ENCODE measurements at places on chromosomes 6 and 20.

DNA sequence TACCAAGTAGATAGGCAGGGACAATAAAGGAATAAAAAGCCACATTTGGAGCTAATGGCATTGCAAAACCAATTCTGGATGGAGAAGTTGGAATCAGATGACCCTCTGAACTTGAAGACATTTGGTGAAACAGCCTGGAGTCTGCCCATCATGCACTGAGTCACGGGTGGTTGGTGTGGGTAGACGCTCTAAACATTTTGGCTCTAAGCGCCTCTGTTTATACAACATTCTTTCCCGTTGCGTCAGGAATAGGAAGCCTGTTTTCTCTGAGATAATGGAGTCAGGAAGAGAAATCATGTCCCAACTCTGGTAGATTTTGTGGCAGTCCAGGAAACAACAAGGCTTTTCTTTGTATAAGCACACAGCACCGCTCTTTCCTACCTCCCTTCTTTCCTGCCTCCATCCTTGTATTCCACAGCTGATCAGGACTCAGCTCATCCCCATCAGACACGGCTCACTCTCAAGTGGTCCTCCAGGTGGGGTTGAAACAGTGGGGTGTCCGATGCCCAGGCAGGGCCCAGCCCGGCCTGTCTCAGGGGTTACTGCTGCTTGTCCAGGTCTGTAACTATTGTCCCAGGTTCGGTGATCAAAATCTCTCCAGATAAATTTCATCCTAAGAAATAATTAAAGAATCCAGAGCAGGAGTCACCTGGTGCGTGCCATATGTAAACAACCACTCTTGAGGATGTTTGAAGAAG lies 12.1 kb upstream of the RAMACL start:
- no peak for DNase-seq

- no peak for DNase-seq
Observed at GRCh38 chr6:13355043-13355945, 27.0 kb upstream of the TBC1D7 start.

DNA sequence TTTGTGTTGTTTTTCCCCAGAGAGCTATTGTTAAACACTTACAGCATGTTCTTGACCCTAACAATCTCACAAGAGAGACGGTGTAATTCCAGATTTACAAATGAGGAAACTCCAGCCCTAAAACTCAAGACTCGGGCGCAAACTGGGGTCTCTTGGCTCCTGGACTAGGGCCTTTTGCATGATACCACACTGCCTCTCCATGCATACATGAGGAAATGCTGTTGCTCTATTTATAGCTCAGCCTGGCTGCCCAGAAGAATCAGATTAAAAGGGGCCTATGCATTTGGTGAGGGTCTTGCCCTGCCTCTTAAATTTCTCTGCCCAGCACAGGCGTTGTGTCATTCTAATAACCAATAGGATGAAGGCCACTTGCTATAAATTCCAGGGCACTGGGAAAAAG lies 30.5 kb upstream of the SNRPB2 start:
- DNase-seq, result no peak

DNA sequence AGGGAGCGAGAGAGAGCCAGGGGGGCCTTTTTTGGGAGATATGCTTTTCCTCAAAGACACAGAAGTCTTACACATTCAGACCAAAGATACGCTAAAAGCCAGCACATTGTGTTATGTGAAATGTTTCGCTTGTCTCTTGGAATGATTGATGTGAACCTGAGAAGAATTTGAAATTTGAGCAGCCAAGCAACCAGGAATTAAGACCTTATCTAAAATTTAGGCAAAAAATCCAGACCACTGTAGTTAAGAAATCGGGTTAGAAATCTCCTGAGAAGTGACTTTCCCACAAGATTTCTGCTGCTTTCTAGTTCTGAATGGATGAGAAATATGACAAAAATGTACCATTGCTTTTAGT lies 223.2 kb upstream of the GMDS start:
- DNase-seq, result no peak

DNA sequence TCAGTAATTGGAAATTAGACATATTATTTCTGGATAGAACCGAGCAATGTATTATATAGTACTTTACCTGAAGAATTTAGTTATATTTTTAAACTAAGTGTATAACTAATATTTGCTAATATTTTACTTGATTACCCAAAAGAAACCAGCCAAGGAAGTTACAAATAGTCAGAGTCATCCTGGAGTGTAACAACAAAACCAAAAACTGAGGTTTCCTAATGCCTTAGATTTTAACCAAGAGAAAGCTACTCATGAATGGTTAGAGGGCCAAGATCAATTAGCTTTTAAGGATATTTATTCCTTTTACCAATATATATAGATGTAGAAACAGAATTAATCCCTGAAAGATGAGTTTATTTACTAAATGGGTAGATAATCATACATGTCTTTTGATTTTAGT lies 26.0 kb downstream of the TAB2 start:
- DNase-seq, result no peak

DNA sequence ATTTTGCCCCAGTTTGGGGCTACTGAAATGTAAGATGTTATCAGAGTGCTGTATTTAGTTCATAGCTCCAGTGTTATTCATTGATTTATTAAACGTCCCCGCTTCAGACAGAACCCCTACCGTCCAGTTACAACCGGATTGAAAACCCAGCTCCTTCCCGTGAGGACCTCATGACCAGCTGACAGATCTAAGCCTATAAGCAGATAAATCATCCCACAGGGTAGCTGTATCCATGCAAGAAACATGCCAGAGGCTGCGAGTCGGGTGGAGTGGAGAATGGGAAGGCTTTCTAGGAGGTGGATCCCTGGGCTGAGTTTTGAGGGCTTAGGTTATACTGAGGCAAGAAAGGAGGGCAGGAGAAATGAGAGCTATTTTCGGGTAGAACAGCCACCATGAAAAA lies 260.0 kb downstream of the ARID1B start:
- DNase-seq, result no peak

GRCh38 chr20:41142919-41143318 lies 5.6 kb downstream of the PLCG1 start:
- peak; percentile 36 for DNase-seq

Measured in activated CD4-positive, CD25-positive, alpha-beta regulatory T cell treated with anti-CD3 and anti-CD28 coated beads, Interleukin-2, amount 50 U/mL, for 72 hours (primary cell).